Gastroesophageal sphincter (tissue), 4 donors: ENCODE measurements at places on chromosomes 12 and 14. TPM values are rescaled to one million over a fixed set of nuclear protein-coding genes. Genes with fewer than 3 reads are reported as not detected.
A peak's percentile ranks its signal among the peaks of the same experiment; 100 is the strongest.

- ATAC-seq = no peak
These were observed 479.4 kb downstream of the VRK1 start for GRCh38 chr14:97276573-97276972.

DNA sequence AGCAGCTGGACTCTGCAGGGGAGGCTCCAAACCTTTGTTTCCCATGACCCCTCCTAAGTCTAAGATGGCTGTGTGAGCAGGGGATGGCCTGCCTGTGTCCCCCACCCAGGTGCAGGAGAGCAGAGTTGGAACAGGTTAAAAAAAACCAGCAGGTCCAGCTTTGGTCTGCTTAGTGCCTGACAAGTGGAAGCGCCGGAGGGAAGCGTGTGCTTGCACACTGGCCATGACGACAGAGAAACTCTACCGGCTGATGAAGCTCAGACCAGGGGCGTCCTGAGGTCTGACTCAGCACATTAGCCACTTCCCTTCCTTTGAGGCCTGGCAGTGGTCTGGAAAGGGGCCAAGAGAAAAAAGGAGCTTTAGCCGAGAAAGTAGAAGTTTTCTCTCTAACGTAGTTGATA lies 280.1 kb downstream of the VRK1 start:
- peak; percentile 63 for ATAC-seq

- ATAC-seq = peak; percentile 32
These were observed 1.1 kb downstream of the IPO8 start for GRCh38 chr12:30694412-30695198.

GRCh38 chr14:60106339-60106738 lies 14.6 kb downstream of the PCNX4 start:
- no peak for ATAC-seq

Gene CCDC38
- not detected for total RNA-seq

GRCh38 chr12:52319097-52319496 lies 2.1 kb downstream of the KRT83 start:
- ATAC-seq = no peak

GRCh38 chr12:86216591-86216990 lies 39.6 kb downstream of the MGAT4C start:
- ATAC-seq = no peak

DNA sequence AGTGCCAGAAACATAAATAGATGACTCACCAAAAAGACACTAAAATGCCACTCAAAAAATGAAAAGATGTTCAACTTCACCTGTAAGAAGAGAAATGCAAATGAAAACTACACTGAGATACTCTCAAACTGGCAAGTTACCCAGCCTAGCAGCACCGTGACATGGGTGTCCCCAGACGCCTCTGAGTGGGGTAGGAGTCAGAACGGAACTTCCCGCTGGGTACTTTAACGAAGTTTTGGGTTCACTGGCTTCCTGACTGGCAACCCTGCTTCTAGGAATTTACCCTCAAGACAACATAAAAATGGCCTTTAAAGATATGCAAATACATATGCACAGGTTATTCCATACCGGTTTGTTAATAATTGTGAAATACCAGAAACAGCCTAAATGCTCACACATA lies 52.6 kb downstream of the RIMBP2 start:
- no peak for ATAC-seq

Gene NDUFA9
- 33.3 TPM for total RNA-seq

Gene LRP1-AS
- not detected for total RNA-seq

DNA sequence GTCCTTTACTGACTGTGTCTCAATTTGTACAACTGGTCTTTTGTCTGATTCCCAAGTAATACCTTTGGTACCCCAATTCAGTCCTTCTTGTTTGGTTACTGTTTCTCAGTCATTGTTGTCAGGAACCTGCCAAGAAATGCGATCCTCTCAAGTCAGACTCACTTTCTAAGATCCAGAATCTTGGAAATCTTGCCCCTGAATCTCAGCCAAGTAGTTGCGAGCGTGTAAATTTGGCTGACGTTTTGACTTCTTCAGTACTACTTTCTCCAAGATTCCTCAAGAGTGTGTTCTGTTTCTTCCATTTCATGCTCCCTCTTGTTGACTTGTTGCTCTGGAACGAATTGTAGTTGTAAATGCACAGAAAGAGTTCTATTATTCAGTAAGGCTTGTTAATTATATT lies 114.0 kb downstream of the MSRB3 start:
- no peak for ATAC-seq

- ATAC-seq = peak; percentile 99
These were observed 29.5 kb downstream of the RAB35 start for GRCh38 chr12:120086801-120087621.

Gene KRT86
- total RNA-seq = 1.7 TPM

DNA sequence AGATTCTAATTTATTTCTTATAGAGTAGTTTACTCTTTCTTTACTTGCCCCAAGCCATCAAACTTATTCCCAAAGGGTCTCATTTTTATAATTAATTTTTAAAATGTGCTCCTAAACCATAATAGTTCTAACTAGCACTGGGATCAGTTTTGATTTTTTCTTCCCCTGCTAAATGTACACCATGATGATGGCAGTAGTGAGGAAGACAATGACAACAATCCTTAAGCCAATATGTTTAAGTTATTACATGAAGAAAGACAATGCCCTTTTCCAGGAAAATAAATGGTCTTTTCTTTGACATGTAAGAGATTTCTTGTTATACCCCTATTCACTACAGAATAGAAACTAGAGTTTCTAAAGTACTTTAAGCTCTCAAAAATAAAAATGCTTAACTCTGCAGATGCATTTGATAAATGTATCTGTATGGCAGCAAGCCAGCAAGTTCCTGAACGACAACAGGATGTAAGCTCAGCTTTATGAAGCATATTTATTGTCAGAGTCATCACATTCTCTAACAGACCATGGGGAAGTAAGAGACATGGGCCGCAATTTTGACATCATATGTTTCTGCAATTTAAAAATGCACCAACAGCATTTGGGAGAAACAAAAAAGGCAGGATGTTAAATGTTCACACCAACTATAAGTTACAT lies 36.0 kb upstream of the SNX6 start:
- peak; percentile 66 for ATAC-seq
